ENCODE measurements at places on chromosomes 11 and 22. TPM values are rescaled to one million over a fixed set of nuclear protein-coding genes. Genes with fewer than 3 reads are reported as not detected.
A peak's percentile ranks its signal among the peaks of the same experiment; 100 is the strongest.

- no peak for DNase-seq
Measured at GRCh38 chr11:94457118-94458029, 36.3 kb downstream of the MRE11 start.

DNA sequence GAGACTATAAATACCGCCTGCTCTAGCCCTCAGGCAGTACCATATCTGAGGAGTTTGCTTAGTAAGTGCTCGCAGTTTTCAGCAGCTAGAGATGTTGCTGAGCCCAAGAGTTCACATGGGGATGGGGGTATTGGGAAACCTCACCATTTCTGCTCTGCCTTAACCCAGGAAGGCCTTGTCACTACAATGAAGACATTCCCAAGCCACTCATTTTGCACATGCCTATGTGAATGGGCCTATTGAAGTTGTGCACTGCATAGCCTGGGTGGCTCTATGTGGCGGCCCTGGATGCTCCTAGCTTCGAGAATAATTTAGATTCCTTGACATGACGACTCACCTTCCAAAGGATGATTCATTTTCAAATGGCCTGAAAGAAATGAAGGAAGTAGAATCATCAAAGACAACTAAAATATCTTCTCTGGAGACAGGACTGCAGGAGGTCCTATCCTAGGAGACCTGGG is 163.4 kb downstream of the ADAMTS15 start:
- DNase-seq, result no peak

- no peak for DNase-seq
Measured at GRCh38 chr11:56345739-56346138, at the start of gene OR8K1. Gene OR8K1, plus strand, starts transcription at chr11:56346039. Its CDS starts 0 bp downstream, at chr11:56346039.

- no peak for DNase-seq
Measured at GRCh38 chr22:35686298-35686697, 31.4 kb upstream of the APOL5 start.

GRCh38 chr11:66884443-66884842 is 27.6 kb downstream of the LRFN4 start:
- DNase-seq, result no peak

- no peak for DNase-seq
Measured at GRCh38 chr22:19002684-19003038, 66.6 kb upstream of the PRODH start.

- DNase-seq, result no peak
Measured at GRCh38 chr11:38547462-38547861, 1949.4 kb upstream of the RAG2 start.

- no peak for DNase-seq
Measured at GRCh38 chr11:132686886-132687285, 845.4 kb downstream of the OPCML start.

- peak; percentile 41 for DNase-seq
Measured at GRCh38 chr11:122656631-122657101, 1.1 kb downstream of the UBASH3B start.

- no peak for DNase-seq
Measured at GRCh38 chr11:5923794-5924193, 18.3 kb upstream of the OR56A3 start.

Gene PGA3
- 0.18 TPM for polyA plus RNA-seq

Gene APOL1
- polyA plus RNA-seq, result 11.7 TPM

Gene C11orf97
- 0.20 TPM for polyA plus RNA-seq

Gene FIBIN
- polyA plus RNA-seq, result 17.9 TPM

Gene WNT7B
- 7.5 TPM for polyA plus RNA-seq

Gene SHANK3
- 13.6 TPM for polyA plus RNA-seq

Gene C11orf87
- 0.22 TPM for polyA plus RNA-seq

Gene MRGPRF
- 18.9 TPM for polyA plus RNA-seq

All from left kidney (tissue), 8 donors.